ENCODE measurements at places on chromosomes 4 and X.

- DNase-seq = no peak
These were observed 92.3 kb upstream of the SHOX start for GRCh38 chrX:538311-538710.

DNA sequence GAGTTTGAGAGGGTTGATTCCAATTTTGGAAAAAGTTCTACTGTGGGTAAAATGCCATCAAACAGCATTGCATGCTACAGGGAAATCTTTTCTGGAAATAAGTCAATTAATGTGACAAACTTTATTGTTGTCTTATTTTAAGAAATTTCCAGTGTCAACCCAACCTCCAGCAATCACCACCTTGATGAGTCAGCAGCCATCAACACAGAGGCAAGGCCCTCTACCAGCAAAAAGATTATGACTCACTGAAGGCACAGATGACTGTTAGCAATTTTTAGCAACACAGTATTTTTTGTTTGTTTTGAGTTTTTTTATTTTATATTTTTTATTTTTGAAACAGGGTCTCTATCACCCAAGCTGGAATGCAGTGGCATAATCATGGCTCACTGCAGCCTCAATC, 165.4 kb upstream of the C1QTNF7 start:
- DNase-seq = no peak

- no peak for DNase-seq
These were observed 14.7 kb downstream of the RGS12 start for GRCh38 chr4:3307486-3307885.

GRCh38 chr4:114108869-114109268, 129.4 kb upstream of the ARSJ start:
- no peak for DNase-seq

- peak; percentile 1 for DNase-seq
These were observed 142.9 kb upstream of the MBNL3 start for GRCh38 chrX:132631579-132632232.

DNA sequence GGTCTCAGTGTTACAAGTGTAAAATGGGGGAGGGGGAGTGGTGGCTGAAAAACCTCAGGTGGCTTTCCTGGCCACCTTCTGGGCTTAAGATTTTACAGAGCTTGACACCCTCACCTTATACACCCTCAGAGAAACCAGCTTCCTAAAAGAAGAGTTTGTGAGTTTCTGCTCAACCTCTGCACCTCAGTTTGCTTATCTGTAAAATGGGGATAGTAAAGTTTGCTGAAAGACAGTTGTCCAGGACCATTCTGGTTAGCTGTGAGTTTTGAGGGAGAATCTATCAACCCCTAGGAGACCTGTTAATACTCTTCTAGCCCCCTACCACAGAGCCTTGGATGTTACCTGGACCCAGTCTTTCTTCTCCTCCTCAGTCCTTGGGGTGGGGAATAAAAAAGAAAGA, 9.7 kb downstream of the TSR2 start:
- no peak for DNase-seq

DNA sequence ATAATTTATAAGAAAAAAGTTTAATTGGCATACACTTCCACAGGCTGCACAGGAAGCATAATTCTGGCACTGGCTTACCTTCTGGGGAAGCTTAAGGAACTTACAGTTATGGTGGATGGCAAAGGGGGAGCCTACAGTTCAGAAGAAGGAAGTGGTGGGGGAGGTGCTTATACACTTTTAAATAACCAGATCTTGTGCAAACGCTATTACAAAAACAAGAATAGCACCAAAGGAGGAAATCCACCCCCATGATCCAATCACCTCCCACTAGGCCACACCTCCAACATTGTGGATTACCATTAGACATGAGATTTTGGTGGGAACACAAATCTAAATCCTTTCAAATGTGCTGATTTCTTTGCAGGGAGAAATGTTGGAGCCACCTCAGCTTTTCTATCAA, 287.7 kb downstream of the CPXCR1 start:
- DNase-seq = no peak

DNA sequence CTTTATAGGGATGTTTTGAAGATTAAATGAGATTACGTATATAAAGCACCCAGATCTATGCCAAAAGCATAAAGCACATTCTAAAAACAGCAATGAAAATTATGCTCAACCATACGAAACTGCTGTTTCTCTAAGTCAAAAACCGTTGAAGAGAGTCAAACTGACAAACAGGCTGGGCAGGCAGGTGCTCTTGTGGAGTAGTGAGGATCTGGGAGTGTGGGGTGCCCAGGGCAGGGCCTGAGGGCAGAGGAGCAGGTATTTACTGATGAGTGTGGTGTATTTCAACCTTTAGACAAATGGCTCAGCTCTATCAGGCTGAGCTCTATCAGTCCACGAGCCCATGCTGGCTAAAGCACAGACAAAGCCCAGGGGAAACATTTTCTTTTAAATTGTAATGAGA, 40.4 kb downstream of the RELL1 start:
- no peak for DNase-seq

GRCh38 chr4:143240939-143241679, 56.4 kb downstream of the USP38 start:
- DNase-seq = no peak

DNA sequence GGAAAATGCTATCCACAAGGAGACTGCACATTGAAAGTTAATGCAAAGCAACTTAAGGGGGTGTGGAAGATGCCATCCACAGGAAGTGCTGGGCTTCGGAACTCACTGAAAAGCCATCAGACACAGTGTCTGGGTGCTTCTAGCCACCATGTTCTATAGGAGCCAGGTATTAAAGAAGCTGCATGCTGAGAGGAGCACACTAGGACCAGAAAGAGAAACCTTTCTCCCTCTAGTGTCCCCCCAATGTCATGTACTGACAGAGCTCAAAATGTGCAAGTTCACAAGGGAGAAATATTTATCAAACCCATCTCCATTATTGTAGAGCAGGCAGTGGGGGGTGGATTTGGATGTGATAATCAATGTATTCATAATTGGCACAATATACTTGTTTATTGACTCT, 510.9 kb downstream of the GRID2 start:
- DNase-seq = no peak

DNA sequence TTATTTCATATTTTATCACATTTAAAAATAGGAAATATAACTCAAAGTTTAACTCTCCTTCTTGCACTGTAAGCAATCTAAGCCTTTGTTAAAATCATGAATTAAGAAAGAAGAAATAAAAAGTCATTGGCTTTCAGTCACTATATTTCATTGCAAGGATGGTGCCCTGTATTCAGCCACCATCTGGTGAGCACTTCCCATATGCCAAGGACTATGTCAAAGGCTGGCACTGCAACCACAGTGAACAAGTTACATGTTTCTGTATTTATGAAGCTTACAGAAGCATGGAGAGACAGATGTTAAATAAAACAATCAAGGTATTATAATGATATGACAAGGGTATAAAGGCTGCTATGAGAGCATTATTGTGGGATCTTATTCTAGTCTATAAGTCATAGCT, 68.6 kb downstream of the PRKG2 start:
- DNase-seq = no peak

GRCh38 chr4:98527534-98528269, 130.7 kb downstream of the TSPAN5 start:
- no peak for DNase-seq

DNA sequence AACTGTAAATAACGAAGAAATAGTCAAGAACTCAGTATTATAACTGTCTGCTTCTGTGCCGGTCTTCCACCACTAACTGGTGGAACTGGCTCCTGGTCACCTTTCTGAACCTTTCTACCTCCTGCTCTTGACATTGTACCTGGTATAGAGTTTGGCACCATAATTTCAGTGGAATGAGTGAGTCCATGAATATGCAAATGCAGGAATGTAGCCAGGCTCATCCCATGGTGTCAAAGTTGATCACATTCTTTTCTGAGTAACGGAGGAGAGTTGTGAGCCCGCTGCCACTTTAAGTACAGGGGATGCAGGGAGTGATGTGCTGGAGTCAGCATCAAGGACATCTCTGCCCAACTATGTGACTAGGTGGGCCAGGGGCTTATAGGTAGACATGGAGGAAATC, 207.9 kb upstream of the HS3ST1 start:
- no peak for DNase-seq

DNA sequence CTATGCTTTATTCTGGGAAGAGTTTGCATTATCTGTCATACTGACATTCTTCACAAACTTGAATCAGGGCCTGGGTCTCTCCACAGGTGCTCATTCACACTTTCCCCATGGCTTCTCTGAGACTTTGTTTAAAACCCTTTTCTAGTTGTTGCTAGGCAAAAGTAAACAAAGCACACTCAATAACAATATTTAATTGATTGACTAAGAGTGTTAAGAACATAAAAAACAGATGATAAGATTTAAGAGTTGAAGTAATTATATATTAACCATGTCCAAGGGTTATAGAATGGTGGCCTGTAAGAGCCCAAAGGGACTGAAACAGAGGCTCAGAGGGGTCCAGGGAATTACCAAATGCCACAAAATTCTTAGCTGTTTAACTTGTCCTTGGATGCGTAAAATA, 7.1 kb downstream of the MAOA start:
- no peak for DNase-seq

GRCh38 chr4:89324671-89325070, 17.1 kb upstream of the GPRIN3 start:
- no peak for DNase-seq

DNA sequence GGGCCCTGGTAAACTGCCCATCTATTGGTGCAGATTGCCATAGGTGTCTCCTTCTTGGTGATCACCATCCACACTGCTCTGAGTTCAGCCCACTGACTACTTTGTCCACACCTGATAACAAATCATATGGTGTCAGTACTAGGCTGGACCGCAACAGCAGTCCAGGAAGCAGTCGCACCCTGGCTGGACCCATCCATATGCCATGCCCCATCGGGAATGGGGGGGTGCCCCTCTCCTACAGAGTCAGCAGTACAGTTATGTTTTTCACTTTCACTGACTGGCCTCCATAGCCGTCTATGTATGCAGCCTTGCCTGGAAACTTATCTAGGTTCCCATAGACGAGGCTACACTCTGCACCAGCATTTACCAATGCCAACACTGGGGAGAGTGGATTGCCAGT, 226.1 kb downstream of the ADGRL3 start:
- no peak for DNase-seq

GRCh38 chr4:152682143-152682941, 2.5 kb upstream of the TMEM154 start:
- no peak for DNase-seq

DNA sequence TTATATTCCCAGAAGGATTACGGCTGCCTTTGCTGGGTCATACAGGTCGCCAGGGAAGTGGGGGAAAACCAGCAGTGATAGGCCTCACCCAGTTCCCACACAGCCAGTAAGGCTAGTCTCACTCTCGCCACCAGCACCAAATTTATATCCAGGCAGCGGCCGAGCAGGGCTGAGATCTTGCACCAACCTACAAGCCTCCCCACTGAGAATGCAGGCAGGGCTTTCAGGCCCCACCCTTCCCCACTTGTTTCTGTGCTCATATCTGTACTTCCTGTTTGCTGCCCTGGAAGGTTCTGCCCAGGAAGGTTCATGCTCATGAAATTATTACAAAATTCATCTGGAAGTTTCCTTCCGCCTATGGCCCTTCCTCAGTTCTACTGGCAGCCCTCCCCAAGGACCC, 179.7 kb downstream of the STIM2 start:
- DNase-seq = no peak

DNA sequence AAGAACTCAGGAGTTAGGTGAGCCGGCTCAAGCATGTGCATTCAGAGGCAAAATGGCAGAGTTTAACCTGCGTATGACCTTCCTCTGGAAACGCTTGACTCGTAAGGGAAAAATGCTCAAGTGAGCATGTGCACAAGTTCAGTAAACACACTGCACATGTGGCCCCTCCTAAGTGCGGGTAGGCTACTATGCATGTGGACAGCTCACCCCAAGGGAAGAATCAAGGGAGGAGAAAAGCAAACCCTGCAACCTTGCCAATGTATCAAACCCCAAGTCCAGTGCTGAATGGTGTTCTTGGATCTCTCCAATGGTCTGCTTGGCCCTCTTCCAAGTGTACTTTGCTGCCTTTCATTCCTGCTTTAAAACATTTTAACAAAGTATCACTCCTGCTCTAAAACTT, 407.1 kb downstream of the ADAM29 start:
- DNase-seq = no peak

DNA sequence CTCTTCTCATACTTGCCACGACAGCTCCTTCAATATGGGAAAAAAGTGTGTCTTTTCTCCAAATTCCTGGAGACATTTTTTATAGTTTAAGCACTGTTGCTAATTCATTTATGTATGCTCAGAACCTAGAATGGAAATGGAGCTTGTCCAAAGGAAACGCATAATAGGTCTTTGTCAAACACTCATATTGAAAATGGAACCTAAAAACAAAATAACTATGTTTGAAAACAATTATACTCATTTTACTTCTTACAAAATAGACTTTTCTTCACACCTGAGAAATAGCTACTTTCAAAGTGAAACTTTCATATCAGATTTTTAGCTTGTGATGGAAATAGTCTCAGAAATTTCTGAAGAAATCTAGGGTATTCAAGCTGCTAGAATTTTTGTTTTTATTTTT, 529.7 kb upstream of the BOD1L1 start:
- no peak for DNase-seq

GRCh38 chr4:183358215-183358755, 36.1 kb upstream of the CLDN24 start:
- DNase-seq = no peak

- DNase-seq = no peak
These were observed 160.0 kb downstream of the EFNB1 start for GRCh38 chrX:68988865-68989264.

DNA sequence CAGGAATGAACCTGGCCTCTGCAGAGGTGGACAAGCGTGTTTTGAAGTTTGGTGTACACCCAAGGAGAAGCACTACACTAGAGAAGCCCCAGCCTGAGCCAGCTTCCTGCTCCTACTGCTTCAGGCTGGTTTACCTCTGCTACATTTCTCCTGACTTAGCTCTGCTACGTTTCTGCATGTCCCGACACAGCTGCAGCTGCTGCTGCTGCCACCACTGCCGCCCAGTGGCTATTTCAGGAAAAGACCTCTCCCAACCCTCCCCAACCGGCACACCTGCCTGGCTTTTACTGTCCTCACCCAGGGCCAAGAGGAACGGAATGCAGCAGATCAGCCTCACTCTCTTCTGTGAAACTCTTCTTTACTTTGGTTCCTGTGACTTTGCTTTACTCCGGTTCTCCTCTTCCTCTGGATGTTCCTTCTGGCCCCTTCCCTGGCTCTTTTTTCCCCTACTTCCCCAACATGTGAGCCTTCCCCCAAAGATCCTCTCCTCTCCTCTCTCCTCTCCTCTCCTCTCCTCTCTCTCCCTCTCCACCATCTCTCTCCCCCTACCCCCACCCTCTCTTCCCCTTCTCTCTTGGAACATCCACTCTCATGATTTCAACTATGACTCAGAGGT, 3.1 kb upstream of the P2RY4 start:
- peak; percentile 61 for DNase-seq

GRCh38 chr4:38213083-38213805, 253.0 kb downstream of the PTTG2 start:
- DNase-seq = no peak

- no peak for DNase-seq
These were observed 930.7 kb downstream of the CCSER1 start for GRCh38 chr4:91057871-91058270.

- no peak for DNase-seq
These were observed 301.4 kb downstream of the GRIA2 start for GRCh38 chr4:157521906-157522305.

GRCh38 chr4:38313999-38314561, 349.9 kb upstream of the KLF3 start:
- no peak for DNase-seq

GRCh38 chrX:104564921-104565703, 887 bp upstream of the IL1RAPL2 start:
- DNase-seq = no peak
